PC-9 (cell line): ENCODE measurements at places on chromosomes 16 and 17.

GRCh38 chr17:2957631-2958286, 105.6 kb downstream of the OR1D5 start:
- H3K36me3 ChIP-seq, result no peaks in the 10 kb centered on the region
- no peak overlapping the region for H3K27ac ChIP-seq
- no peaks in the 10 kb centered on the region for H3K27me3 ChIP-seq
- peaks cover 61% of the 10 kb centered on the region for H3K4me1 ChIP-seq
- no peak overlapping the region for H3K4me3 ChIP-seq

- no peaks in the 10 kb centered on the region for H3K36me3 ChIP-seq
- H3K27ac ChIP-seq, result peak overlapping the region; percentile 50
- H3K27me3 ChIP-seq, result no peaks in the 10 kb centered on the region
- H3K4me1 ChIP-seq, result peaks cover 20% of the 10 kb centered on the region
Measured at GRCh38 chr17:41464682-41465081, 2.5 kb downstream of the KRT32 start.

- peaks cover 28% of the 10 kb centered on the region for H3K4me1 ChIP-seq
- no peaks in the 10 kb centered on the region for H3K27me3 ChIP-seq
- H3K4me3 ChIP-seq, result no peak overlapping the region
- no peak overlapping the region for H3K27ac ChIP-seq
- no peak for DNase-seq
Measured at GRCh38 chr16:4390266-4391260, 18.9 kb downstream of the VASN start.

GRCh38 chr16:71564335-71564967, 12.4 kb downstream of the TAT start:
- H3K4me1 ChIP-seq, result peaks cover 17% of the 10 kb centered on the region
- H3K27me3 ChIP-seq, result no peaks in the 10 kb centered on the region
- no peaks in the 10 kb centered on the region for H3K36me3 ChIP-seq
- peak overlapping the region; percentile 69 for H3K27ac ChIP-seq

GRCh38 chr16:79188115-79188738, 412.3 kb downstream of the MAF start:
- no peak overlapping the region for H3K4me3 ChIP-seq
- H3K27me3 ChIP-seq, result no peaks in the 10 kb centered on the region
- no peak overlapping the region for H3K27ac ChIP-seq
- H3K36me3 ChIP-seq, result no peaks in the 10 kb centered on the region

DNA sequence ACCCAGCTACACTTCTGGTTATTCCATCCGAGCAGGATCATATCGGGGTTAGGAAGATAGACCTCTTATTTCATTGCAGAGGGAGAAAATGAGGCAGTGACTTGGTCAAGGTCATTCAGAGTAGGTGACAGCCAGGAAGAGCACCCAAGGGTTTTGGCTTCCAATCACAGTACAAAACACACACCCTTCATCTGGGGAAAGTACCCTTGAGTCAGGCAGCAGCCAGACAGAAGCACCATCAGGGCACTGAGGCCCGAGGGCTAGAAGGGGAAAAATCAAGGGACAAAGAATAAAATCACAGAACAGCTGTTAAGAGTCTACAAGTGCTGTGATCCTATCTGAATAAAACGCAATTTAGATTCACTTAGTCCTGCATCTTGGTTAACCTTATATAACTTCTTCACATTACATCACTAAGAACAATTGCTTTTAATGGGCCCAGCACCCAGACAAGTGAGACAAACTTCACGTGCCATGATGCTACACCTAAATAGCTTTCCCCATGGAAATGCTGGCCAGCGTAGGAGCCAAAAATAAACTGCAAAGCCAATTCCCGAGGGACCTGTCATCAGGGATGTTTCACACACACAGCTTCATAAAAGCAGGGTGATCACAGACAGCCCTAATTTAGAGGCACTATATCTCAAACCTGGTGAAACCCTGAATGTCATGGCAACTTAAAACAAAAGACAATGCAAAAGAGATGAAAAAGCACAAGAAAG, 4.9 kb downstream of the UBE2O start:
- DNase-seq, result no peak
- H3K36me3 ChIP-seq, result no peaks in the 10 kb centered on the region
- H3K4me1 ChIP-seq, result peaks cover 54% of the 10 kb centered on the region
- no peak overlapping the region for H3K4me3 ChIP-seq
- H3K27ac ChIP-seq, result peak overlapping the region; percentile 98
- H3K27me3 ChIP-seq, result no peaks in the 10 kb centered on the region

DNA sequence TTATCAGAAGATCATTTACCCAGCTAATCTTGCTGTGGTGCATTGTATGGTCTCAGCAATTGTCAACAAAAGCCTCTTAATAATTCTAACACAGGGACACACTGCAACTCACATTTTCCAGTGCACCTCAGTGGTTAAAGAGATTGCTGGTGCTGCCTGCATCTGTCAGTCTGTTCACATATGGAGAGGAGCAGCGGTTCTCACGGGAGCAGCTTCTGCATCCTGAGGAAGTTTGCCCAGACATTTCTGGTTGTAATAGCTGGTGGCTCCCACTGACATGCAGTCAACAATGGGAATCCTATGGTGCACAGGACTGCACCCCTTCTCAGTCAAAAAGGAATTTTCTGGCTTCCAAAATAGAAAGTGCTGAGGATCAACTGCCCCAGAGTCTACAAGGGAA, 7.8 kb downstream of the GGA2 start:
- peaks cover 20% of the 10 kb centered on the region for H3K4me1 ChIP-seq
- DNase-seq, result no peak
- no peaks in the 10 kb centered on the region for H3K36me3 ChIP-seq
- no peak overlapping the region for H3K27ac ChIP-seq
- no peaks in the 10 kb centered on the region for H3K27me3 ChIP-seq

DNA sequence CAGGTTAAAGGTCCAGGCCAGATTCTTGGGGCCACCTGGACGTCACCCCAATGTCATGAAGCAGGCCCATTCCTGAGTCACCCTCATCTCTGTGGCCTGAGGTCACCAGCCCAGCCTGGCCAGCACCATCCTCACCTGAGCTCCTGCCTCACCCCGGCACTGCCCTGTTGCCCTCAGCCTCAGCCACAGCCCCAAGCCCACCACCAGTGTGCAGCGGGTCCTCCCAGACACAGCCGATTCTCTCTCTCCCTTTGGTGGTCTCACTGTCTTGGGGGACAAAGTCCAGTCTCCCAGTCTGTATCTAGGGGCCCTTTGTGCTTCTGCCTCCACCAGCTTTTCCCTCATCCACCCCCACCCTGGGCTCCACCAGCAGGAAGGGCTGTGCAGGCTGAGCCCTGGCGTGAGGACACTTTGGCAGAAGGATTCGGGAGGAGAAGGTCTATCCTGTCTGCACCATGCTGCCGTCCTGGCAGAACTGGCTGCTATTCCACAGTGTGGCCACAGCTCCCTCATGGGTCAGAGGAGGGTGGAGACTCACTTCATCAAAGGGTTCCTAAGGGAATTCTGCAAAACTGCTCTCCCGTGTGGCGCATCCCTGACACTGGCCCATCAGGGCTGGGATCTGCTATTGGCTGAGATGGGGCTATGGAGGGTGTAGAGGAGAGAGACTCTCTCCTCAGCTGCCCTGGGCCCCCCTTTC, 64.3 kb downstream of the PRMT7 start:
- no peak overlapping the region for H3K27ac ChIP-seq
- H3K4me3 ChIP-seq, result no peak overlapping the region
- DNase-seq, result no peak
- no peaks in the 10 kb centered on the region for H3K27me3 ChIP-seq
- peaks cover 7% of the 10 kb centered on the region; the same call in 1 of the 2 replicates for H3K4me1 ChIP-seq

GRCh38 chr17:41803049-41804020, 8.4 kb downstream of the P3H4 start:
- H3K27me3 ChIP-seq, result no peaks in the 10 kb centered on the region
- H3K4me1 ChIP-seq, result peaks cover 24% of the 10 kb centered on the region
- DNase-seq, result no peak
- H3K4me3 ChIP-seq, result no peak overlapping the region
- 0 out of 2 replicates have a peak, but pooled peaks cover 4% of the 10 kb centered on the region for H3K36me3 ChIP-seq
